ENCODE measurements at places on chromosomes 11 and 22.

- no peak for DNase-seq
Measured at GRCh38 chr11:38392176-38392575, 1794.1 kb upstream of the RAG2 start.

GRCh38 chr11:13942971-13943381 is 19.5 kb upstream of the SPON1 start:
- no peak for DNase-seq

GRCh38 chr11:66951927-66952337 is 6.3 kb downstream of the PC start:
- no peak for DNase-seq

- DNase-seq, result peak; percentile 74
Measured at GRCh38 chr22:44701824-44702478, at the start of gene PRR5. Gene PRR5 (plus strand): TSS chr22:44702204. CDS start chr22:44702475, 271 bp downstream.

- DNase-seq, result no peak
Measured at GRCh38 chr11:78907636-78908035, 333.0 kb upstream of the NARS2 start.

DNA sequence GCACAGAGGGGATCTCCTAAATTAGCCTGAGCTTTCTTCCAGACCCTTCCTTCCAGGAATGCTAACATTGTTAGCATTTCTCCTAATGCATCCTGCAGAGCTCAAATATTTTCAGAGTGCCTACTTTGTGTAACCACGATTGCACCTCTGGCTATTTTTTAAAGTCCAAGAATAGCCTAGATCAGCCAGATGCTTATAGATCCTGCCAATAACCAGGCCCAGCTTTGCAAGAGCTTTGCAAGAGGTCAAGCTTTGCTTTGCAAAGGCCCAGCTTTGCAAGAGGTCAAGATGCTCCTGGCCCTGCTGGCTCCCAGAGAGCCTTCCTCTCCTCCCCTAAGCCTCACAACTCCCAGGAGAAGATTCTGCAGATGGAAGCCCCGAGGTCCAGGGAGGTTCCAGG is 491.9 kb downstream of the MN1 start:
- no peak for DNase-seq

GRCh38 chr11:63897459-63898146 is 19.4 kb downstream of the RCOR2 start:
- no peak for DNase-seq

DNA sequence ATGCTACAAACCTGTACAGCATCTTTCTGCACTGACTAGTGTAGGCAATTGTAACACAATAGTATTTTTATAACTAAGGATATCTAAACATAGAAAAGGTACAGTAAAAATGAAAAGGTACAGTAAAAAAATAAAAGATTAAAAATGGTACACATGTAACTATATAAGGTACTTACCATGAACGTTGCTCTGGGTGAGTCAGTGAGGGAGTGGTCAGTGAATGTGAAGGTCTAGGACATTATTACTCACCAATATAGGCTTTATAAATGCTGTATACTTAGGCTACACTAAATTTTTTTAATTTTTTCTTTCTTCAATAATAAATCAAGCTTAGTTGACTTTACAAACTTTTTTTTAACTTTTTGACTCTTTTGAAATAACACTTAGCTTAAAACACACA is 59.9 kb downstream of the EIF3M start:
- no peak for DNase-seq

- no peak for DNase-seq
Measured at GRCh38 chr11:74459584-74459983, 7.8 kb downstream of the KCNE3 start.

DNA sequence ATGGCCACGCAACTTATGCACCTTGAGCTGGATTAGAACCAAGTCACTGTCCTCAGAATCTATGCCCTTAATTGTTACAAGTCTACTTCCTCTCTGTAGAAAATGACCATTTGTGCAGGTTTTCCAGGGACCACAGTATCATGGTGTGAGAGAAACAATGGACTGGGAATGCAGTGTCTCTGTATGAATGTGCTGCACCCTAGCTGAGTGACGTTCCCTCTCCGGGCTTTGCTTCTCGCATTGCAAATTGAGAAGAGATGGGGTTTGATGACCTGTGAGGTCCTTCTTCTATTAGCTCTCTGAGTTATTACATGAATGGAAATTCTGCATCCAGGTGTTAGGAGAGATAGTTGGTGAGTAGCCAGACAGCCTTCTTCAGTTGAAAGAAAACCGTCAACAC is 1052.3 kb downstream of the NTM start:
- DNase-seq, result no peak

DNA sequence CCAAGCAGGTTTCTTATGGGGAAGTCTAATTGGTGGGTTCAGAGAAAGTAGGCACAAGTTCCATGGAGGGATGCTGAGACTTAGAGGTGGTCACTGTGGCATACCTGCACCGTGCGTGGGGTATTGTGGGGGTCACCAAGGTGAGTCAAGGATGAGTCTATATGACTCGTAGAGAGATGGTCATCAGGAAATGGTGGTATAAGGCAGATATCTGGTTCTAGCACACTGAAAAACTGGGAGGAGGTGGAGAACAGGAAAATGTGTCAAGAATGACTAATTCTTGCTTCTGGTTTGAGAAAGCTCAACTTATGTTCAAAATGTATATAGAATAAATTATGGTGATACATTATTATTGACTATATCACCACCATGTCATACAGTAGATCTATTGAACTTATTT is 258.1 kb downstream of the RAB38 start:
- DNase-seq, result no peak

DNA sequence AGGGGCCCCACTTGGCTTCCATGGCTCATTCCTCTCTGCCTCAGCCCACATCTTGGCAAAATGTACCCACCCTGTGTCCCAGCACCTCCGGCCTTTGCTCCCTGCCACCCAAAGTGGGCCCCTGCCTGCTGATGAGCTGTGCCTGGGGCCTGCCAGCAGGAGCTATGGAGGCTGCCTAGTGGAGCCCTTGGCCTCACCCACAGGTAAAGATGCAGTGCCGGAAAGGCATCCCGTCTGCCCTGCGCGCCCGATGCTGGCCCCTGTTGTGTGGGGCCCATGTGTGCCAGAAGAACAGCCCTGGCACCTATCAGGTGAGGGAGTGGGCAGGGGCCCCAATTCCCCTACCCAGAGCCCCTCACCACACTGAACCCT is 1.3 kb downstream of the TBC1D10C start:
- DNase-seq, result no peak

DNA sequence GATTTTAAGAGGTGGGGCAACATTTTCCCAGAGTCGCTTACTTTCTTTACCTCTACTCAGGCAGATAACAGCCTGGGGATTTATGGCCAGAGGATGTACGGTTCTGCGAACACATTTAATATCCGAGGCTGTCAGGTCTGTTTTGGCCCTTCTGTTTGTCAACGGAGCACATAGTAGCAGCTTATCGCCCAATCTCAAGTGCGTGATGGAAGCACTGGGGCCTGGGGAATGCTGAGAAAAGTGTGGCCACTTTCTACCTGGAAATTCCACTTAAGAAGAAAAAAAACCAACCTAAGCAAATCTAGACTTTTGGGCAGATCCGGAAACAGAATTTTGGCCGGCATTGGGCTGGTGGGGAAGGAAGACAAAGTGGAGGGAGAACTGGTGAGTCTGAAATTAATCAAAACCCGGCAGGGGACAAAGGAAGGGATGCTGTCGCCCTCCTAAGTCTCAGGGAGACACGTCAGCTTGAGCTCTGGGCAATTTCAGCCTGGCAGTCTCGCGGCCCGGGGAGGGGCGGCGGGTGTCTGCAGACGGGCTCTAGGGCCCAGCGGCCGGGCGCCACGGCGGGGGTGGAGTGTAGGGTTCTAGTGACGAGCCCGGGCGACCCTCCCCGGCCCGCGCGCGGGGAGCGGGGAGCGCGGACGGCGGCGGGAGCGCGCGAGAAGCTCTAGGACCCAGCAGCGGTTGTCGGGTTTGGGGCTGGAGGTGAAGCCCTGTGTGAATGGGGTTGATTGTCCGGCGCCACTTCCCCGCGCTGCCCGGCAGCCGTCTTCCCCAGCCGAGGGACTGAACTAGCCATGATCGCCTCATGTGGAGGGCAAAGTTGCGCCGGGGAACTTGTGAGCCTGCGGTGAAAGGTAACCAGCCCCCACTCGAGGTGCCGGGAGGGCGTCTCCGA is at the start of gene AMOTL1:
Gene AMOTL1, plus strand, starts transcription at position 656 of the 901 bp plus-strand sequence. Its CDS starts 156 bp downstream, at position 812.
- DNase-seq, result peak; percentile 14

GRCh38 chr11:118910309-118911112 is 15.2 kb downstream of the BCL9L start:
- DNase-seq, result no peak

DNA sequence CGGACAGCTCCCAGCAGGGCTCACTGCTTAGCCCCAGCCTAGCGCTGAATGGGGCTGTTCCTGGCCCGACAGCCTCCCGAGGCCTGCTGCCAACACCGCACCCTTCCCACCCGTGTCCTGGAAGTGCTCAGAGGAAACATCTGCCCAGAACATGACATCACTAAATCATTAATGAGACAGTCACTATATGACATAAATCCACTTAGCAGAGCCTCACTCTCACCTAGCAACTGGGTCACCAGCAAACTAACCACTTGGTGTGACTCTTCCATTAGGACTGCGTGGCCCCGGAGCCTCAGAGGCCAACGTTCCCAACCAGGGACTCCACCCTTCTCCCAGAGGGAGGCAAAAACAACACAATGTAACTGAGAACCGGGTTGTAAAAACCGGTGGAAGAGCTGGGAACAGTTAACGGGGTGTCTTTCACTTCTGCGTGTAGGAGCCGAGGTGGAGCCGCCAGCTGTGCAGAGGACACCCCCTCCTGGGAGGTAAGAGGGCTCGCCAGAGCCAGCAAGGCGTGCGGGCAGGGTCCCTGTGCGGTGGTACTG is 21.4 kb upstream of the PACSIN2 start:
- DNase-seq, result no peak

DNA sequence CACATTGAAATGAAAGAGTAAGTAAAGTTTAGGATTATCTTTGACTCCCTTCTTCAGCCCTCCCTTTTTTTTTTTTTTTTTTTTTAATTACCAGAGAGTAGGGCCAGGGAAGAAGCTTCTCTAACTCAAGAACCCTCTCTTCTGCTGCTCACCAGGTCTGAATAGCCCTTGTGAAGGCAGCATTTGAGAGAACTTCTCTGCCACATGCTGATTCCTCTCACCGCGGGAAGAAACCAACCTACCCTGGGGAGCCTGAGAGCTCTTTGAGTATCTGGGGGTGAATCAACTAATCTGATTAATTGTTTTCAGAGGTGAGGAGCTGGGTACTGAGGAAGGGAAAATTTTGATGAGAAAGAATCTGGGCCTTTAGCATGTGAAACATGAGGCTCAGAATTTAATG is 434.5 kb upstream of the CCDC90B start:
- DNase-seq, result no peak

DNA sequence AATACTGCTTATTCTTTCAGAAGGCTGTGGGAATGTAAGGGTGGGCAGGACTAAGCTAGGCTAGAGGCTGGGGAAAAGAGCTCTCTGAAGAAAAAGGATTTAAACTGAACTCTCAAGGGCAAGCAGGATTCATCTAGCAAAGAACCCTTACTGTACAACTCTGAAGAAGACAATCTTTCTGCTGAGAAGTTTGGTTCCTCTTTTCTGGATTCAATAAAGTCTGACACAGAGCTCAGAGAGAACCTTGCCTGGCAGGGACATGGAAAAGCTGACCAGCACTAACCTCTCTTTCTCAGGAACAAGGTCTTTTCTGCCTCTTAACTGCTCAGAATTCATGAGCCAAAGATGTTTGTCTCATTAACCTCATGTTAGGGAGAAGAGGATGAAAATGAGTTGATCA is 388.4 kb upstream of the DDI1 start:
- no peak for DNase-seq

GRCh38 chr11:90438069-90438468 is 215.2 kb upstream of the CHORDC1 start:
- DNase-seq, result no peak

DNA sequence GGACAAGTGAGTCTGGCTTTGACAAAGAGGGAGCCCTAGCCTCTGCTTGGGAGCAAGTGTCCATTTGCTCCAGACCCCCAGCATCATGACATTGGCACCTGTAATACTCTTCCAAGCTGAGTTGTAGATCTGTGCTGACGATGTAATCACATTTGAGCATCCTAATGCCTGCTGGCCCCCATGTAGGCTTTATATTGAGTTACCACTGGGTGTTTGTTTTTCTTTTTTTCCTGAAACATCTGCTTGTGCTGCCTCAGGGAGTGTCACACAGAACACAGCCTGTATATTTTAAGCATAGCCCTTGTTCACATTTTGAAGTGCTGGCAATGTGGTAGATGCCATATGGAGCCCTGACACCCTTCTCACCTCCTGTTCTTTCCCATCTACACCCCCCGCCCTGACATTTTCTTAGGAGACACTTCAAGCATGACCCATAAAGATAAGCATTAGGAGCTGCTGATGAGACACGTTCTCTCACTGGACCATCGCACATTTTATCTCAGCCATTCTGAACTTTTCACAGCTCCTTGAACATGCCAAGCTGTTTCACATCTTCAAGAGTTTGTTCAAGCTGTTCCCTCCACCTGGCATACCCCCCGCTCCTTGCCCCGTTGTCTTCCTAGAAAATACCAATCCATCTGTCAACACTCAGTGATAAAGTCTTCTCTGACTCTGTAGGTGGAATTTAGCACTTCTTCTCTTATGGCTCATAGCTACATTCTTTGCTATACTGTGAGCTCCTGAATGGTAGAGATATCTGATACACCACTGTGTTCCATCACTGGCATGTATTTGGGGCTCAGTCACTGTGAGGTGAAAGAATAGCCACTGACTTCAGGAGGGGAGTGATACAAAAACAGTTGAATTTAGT is 128.7 kb downstream of the TRIM44 start:
- DNase-seq, result no peak

GRCh38 chr22:43957871-43958270 is 2.6 kb downstream of the SAMM50 start:
- no peak for DNase-seq

GRCh38 chr11:104858882-104859775 is 39.1 kb downstream of the CASP12 start:
- no peak for DNase-seq

DNA sequence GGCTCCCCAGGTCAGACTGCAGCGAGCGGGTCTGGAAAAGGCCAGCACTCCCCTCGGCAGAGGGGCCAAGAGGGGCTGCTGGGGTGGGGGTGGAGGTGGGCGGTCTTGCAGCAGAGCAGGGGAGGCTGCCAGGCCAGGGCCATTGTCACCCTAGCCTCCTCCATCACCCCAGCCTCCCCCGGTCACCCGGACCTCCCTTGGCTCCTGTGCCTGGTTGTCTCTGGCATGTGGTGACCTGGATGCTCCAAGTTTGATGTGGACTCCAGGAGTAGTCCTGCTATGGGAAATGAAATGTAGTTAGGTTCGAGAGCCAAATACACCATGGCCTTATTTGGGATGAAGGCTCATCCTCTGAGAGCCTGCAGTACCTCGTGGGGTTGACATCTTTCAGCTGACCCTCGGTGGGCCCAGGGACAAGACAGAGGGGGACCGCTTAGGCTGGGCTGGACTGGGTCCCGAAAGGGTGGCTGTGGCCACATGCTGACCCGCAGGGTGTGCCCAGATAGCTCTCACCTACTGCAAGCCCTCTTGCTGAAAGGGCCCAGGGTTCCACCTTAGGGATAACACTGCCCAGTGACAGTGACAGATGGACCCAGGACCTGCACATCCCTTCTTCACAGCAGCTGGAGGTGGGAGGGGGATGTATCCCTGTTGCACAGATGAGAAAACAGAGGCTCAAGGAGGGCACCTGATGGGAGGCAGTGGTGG is 24.1 kb downstream of the MRGPRD start:
- DNase-seq, result no peak

GRCh38 chr11:44611687-44612434 is 46.4 kb downstream of the CD82 start:
- peak; percentile 48 for DNase-seq
